HCT116 (cell line): ENCODE measurements at places on chromosomes 2 and 18. TPM values are rescaled to one million over a fixed set of nuclear protein-coding genes. Genes with fewer than 3 reads are reported as not detected.

Gene GCG
- not detected for total RNA-seq

Gene ZNF521
- total RNA-seq, result 0.10 TPM

Gene TMEM247
- not detected for total RNA-seq

- H3K27me3 ChIP-seq, result no peaks in the 10 kb centered on the region
- H3K4me1 ChIP-seq, result no peaks in the 10 kb centered on the region
- no peak overlapping the region for H3K4me3 ChIP-seq
Observed at GRCh38 chr18:778194-778927, 33.7 kb downstream of the YES1 start.

Gene GRHL1
- 8.5 TPM for total RNA-seq

GRCh38 chr2:9251154-9252001, 44.8 kb downstream of the ASAP2 start:
- no peak for DNase-seq
- H3K27me3 ChIP-seq, result no peaks in the 10 kb centered on the region
- no peak overlapping the region for H3K27ac ChIP-seq
- H3K36me3 ChIP-seq, result no peaks in the 10 kb centered on the region
- peaks cover 42% of the 10 kb centered on the region for H3K4me1 ChIP-seq

DNA sequence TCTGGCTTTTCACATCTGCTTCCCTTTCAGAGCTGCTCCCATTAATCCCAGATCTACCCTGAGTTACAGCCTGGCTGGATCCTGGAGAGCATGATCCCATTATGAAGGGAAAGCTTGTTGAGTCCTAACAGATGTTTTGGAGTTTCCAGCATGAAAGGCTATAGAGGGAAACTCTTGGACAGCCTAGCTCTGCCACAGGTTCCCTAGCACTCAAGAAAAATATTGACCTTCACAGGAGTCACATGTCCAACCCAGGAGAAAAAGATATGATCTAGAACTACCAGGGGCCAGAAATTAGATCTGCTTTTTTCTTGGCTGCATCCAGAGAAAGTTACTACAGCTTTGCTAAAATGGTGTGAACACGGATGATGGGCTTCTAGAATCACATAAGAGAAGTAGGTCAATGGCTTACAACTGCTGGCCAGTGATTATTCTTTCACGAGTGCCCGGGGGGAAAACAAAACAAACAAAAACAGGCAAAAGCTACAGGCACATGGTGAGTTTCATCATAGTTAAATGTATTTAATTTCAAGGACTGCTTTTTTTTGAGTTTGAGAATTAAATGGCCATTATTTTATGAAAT, 15.9 kb downstream of the CCDC93 start:
- no peaks in the 10 kb centered on the region for H3K27me3 ChIP-seq
- H3K36me3 ChIP-seq, result peaks cover 35% of the 10 kb centered on the region
- DNase-seq, result no peak
- H3K4me1 ChIP-seq, result no peaks in the 10 kb centered on the region

Gene CPS1
- total RNA-seq, result 37.5 TPM

- no peak overlapping the region for H3K4me3 ChIP-seq
- H3K27me3 ChIP-seq, result no peaks in the 10 kb centered on the region
- no peaks in the 10 kb centered on the region for H3K36me3 ChIP-seq
- no peak for DNase-seq
- H3K27ac ChIP-seq, result no peak overlapping the region
Observed at GRCh38 chr2:167430447-167430846, 542.2 kb downstream of the XIRP2 start.

Gene RAD51AP2
- total RNA-seq, result 0.10 TPM

GRCh38 chr18:6476190-6476589, 61.5 kb upstream of the L3MBTL4 start:
- H3K4me1 ChIP-seq, result no peaks in the 10 kb centered on the region
- H3K4me3 ChIP-seq, result no peak overlapping the region
- no peak overlapping the region for H3K27ac ChIP-seq
- DNase-seq, result no peak

Gene IL1RL1
- total RNA-seq, result not detected

- no peak for DNase-seq
- H3K36me3 ChIP-seq, result no peaks in the 10 kb centered on the region; the same call in 1 of the 2 replicates
- no peaks in the 10 kb centered on the region for H3K27me3 ChIP-seq
- H3K27ac ChIP-seq, result no peak overlapping the region
- H3K4me3 ChIP-seq, result no peak overlapping the region
Observed at GRCh38 chr2:72138921-72139381, 8.7 kb downstream of the CYP26B1 start.

- H3K4me1 ChIP-seq, result no peaks in the 10 kb centered on the region
- no peaks in the 10 kb centered on the region for H3K27me3 ChIP-seq
- H3K27ac ChIP-seq, result no peak overlapping the region
- H3K4me3 ChIP-seq, result no peak overlapping the region
- H3K36me3 ChIP-seq, result peaks cover 7% of the 10 kb centered on the region; the same call in 1 of the 2 replicates
Observed at GRCh38 chr2:241592126-241592845, 33.7 kb downstream of the BOK start.

- H3K27ac ChIP-seq, result no peak overlapping the region
- no peak for DNase-seq
- H3K36me3 ChIP-seq, result no peaks in the 10 kb centered on the region
- H3K4me1 ChIP-seq, result no peaks in the 10 kb centered on the region
- no peaks in the 10 kb centered on the region for H3K27me3 ChIP-seq
- H3K4me3 ChIP-seq, result no peak overlapping the region
Observed at GRCh38 chr2:228038967-228039366, 142.5 kb downstream of the SPHKAP start.

DNA sequence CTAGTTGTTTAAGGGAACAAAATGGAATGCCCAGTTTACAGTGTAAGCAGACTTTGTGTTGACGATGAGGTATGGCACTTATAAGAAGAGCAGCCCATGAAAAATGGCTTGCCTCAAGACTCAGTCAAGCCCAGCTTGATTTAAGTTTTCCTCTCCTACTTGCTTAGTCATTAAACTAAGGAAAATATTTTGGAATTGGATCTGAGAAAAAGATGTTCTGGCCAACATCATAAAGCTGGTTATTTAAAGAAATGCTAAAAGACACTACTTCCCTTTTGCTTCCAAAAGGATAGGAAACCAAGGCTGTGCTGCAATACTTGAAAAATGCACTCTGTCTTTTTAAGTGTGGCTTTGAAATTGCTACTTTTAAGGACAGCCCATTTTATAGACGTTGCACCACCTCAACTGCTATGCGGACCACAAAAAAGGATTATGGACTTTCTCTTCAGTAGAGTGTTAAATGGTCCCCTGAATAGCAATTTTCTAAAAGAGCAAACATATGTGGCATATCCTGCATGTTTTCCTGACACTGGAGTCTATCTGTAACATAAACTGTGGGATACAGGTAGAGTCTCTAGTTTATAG, 32.1 kb downstream of the CCDC141 start:
- H3K4me1 ChIP-seq, result no peaks in the 10 kb centered on the region
- H3K27ac ChIP-seq, result no peak overlapping the region
- H3K27me3 ChIP-seq, result no peaks in the 10 kb centered on the region; the same call in 1 of the 2 replicates
